ENCODE measurements at places on chromosomes 3 and 15. TPM values are rescaled to one million over a fixed set of nuclear protein-coding genes. Genes with fewer than 3 reads are reported as not detected.

SCG5 gene
- total RNA-seq: 11.8 TPM

CHL1 gene
- 0.26 TPM for total RNA-seq

ALDH1A2 gene
- 0.79 TPM for total RNA-seq

CHRNB4 gene
- total RNA-seq: not detected

ZBTB20 gene
- 3.9 TPM for total RNA-seq

OXTR gene
- 0.53 TPM for total RNA-seq

SLC12A1 gene
- not detected for total RNA-seq

SENP2 gene
- total RNA-seq: 30.5 TPM

SMCO1 gene
- total RNA-seq: not detected

DNAH12 gene
- 0.13 TPM for total RNA-seq

SAMMSON gene
- not detected for total RNA-seq

ROBO2 gene
- 0.26 TPM for total RNA-seq

UBE2E2 gene
- 61.3 TPM for total RNA-seq

MRAS gene
- 3.2 TPM for total RNA-seq

CFAP91 gene
- total RNA-seq: not detected

GOLGA6L10 gene
- total RNA-seq: 0.79 TPM

SHISA5 gene
- total RNA-seq: 131 TPM

SERPINI2 gene
- not detected for total RNA-seq

GRAMD2A gene
- total RNA-seq: 5.5 TPM

DLL4 gene
- total RNA-seq: not detected

SLC6A1 gene
- total RNA-seq: not detected

CORO2B gene
- total RNA-seq: under 0.01 TPM

CCDC13 gene
- total RNA-seq: 1.6 TPM

FGD5 gene
- total RNA-seq: not detected

SLC6A20 gene
- total RNA-seq: 0.13 TPM

EXOG gene
- total RNA-seq: 5.8 TPM

HRG gene
- total RNA-seq: not detected

FEZF2 gene
- not detected for total RNA-seq

RTP1 gene
- not detected for total RNA-seq

WDR93 gene
- total RNA-seq: not detected

MYL3 gene
- not detected for total RNA-seq

ULK3 gene
- total RNA-seq: 23.6 TPM

SPTBN5 gene
- total RNA-seq: 0.53 TPM

SEMA3F gene
- total RNA-seq: 35.5 TPM

FANCD2OS gene
- not detected for total RNA-seq

CADPS gene
- total RNA-seq: 1.3 TPM

HGD gene
- total RNA-seq: 0.38 TPM

MTHFS gene
- total RNA-seq: 33.4 TPM

CSPG4 gene
- 6.3 TPM for total RNA-seq

SLC22A13 gene
- 0.77 TPM for total RNA-seq

FBLN2 gene
- total RNA-seq: 4.7 TPM

SHC4 gene
- under 0.01 TPM for total RNA-seq

SPINT1 gene
- total RNA-seq: 145 TPM

HESX1 gene
- 0.26 TPM for total RNA-seq

KLHL6 gene
- total RNA-seq: under 0.01 TPM

GPR149 gene
- not detected for total RNA-seq

AGBL1 gene
- not detected for total RNA-seq

ACAD11 gene
- total RNA-seq: 39.3 TPM

TNFAIP8L3 gene
- 5.0 TPM for total RNA-seq

EFHB gene
- total RNA-seq: 0.26 TPM

GRM2 gene
- total RNA-seq: under 0.01 TPM
